ENCODE measurements at places on chromosomes 4 and X.

- no peak for DNase-seq
These were observed 16.5 kb downstream of the KLHL13 start for GRCh38 chrX:118100091-118100490.

GRCh38 chrX:74023203-74023602, 280.8 kb upstream of the ZCCHC13 start:
- no peak for DNase-seq

DNA sequence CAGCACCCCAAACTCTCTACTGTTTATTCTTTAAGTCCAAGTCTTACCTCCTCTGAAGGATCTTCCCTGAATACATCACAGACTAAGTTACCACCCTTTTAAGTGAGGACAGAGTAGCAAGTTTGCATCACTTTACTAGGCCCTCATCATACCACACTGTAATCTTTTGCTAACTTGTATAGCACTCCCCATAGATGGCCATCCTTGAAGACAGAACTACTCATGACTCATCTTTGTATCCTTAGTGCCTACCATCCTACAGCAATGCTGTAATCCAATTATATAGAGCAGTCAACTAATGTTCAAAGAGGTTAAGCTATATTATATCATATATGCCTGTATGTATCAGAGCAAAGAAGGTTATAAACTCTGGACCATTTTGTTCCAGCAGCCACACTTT, 101.4 kb downstream of the ADAMTS3 start:
- DNase-seq = no peak

- no peak for DNase-seq
These were observed 34.1 kb downstream of the ADH5 start for GRCh38 chr4:99054428-99054994.

DNA sequence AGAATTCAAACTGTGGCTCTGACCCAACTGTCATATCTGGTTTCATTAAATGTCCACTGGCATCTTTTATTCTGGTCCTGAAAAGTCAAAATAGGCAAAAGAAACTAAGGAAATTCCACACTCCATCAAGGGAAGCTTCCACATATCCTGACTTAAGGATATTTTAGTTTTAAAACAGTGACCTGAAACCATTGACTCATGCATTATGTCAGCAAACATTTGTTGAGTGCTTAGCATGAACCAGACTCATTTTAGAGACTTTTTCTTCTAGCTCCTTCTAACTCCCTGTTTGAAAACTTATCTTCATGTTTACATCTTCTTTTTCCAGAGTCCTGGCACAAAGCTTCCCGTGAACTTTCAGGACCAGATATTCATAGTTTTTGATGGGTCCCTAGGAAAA, 6.9 kb upstream of the CXCL1 start:
- DNase-seq = no peak

DNA sequence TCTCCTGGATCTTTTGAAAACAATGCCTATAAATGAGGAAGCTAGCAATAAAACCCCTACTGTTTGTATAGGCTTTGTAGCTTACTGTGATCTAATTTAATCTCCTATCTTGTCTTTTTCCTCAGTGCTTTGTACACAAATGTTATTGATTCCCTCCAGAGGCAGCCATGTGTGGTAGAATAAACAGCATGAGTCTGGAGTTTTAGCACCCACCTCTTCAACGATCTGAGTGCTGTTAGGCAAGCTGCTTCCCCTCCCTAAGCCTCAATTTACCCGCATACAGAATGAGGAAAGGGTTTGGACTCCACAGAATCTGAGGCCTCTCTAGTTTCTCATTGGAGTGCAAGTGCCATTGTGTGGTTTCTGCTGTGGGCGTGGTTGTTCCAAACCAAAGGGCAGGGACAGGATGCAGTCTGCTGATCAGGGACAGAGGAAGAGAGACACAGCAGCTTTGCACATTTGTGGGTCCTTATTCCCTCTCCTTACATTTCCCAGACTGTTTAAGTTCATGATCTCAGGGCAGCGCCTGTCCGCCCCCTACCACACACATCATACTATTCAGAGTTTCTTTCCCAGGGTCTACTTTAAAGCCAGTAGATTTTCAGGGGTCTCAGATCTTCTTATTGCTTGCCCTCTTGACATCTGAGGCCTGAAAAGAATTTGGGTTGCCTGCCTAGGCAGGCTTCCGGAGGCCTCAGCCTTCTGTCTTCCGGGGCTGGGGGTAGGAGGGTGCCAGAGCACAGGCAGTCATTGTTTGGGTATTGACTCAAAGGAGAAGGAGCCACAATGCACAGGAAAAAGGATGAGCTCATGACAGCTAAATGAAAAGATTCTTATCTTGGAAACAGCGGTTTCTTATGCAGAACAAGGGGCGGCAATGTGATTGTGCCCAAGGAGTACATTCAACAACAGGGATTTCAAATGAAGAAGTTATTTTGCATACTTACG, 114.9 kb upstream of the TEX13D start:
- peak; percentile 50 for DNase-seq

DNA sequence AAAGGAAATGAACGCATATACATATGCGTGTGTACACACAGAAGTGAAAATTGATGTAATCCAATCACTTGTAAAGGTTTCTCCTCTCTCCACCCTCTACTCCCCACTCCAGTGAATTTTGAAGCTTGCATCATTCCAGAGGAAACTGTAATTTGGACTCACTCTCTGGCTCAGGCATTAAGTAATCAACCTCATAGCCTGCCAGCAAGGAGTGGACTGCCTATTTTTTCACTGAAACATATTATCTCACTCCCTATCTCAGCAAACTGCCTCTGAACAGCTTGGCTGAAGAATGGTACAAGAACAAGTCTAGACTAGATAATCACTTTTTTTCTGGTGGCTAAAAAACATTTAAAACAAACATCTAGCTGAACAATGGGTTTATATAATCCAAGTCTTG, 124.2 kb downstream of the C4orf51 start:
- DNase-seq = no peak

GRCh38 chr4:3660086-3660927, 105.9 kb upstream of the ADRA2C start:
- no peak for DNase-seq

- no peak for DNase-seq
These were observed 162.5 kb downstream of the AFAP1 start for GRCh38 chr4:7777017-7777710.

DNA sequence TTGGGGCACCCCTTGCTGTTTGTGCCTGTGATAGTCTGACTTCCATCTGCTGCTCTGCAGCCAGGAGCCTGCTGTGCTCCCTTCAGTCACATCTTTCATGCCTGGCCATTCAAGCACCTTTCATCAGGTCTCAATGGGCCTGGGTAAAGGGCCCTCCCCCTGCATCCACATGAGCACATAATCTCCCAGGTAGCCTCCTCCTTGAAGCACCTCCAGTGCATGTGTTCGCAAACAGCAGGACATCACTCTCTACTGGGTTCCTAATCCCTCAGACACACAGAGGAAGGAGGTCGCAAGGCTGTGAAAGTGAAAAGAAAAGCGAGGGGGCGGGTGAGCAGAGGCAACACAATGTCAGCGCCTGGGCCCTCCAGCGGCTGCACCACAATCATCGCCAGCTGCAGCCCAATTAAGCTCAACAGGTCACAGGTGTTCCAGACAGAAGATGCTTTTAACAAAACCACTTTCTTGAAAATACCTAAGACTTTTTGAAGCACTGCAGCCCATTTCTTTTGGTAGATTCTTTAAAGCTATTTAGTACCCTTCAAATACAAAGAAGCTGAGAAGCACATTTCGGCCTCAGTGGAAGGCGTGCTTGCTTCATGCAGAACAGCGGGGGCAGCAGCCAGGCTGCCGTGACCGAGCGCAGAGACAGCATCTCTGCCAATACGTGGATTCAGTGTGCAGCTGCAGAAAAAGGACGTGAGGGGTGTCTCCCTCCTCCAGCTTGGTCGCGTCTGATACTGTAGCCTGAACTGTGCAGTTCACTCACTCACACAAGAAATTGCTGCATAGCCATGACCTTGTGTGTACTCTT, 92.2 kb upstream of the SPRY1 start:
- DNase-seq = no peak

DNA sequence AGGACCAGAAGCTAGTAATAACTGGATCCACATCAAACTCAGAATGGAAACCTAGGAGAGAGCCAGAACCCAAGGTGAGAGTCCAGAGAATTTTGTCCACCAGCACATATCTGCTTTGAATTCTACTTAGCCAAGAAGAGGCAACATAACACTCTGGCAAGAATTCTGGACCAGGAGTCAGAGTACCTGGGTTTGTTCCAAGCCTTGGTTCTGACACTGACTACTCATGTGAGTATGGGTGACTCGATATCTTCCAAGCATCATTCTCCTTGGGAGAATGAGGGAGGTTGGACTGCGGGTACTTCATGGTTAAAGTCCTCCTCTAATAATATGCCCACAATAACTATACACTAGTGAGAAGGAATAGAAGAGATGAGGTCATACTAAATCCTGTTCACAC, 144.0 kb upstream of the JADE1 start:
- no peak for DNase-seq

DNA sequence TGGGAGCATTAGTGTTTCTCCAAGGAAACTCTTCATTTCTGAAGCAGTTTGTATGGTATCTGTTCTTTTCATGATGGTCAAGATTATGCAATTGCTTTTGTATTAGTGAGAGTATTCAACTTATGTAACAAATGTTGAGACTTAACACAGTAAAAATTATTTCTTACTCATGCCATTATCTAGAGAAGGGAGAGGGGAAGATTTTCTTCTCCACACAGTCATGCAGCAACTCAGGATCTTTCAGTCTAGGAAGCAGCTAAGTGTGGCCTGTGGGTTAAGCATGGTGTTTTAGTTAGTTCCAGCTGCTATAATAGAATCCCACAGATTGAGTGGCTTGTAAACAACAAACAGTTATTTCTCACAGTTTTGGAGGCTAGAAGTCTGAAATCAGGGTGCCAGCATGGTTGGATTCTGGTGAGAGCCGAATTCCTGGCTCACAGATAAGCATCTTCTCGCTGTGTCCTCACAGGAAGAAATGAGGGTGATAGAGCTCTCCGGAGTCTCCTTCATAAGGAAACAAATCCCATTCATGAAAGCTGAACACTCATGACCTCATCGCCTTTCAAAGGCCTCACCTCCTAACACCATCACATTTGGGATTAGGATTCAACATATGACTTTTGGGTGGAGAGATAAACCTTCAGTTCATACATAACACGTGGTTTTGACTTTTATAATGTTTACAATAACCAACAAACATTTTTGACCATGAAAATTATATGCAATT, 101.2 kb downstream of the FRMPD4 start:
- no peak for DNase-seq

DNA sequence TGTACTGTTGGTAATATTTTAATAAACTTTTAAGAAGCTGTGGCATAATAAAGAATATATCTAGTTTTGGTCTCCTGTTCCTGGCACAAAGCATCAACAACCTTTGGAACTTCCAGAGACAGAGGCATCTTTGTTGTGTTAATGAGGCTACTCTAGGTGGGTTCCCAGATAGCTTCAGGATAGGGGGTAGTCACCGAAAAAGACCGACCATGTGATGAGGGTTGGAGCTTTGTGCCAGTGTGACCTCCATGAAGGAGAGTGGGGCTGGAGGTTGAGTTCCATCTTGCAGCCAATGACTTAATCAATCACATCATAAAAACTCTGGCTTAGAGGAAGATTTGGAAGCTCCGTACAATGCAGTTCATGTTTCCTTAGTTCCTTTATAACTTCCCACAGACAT, 9.9 kb downstream of the PPAT start:
- DNase-seq = no peak

GRCh38 chr4:72743078-72743477, 174.1 kb upstream of the ADAMTS3 start:
- no peak for DNase-seq

- no peak for DNase-seq
These were observed 23.0 kb upstream of the MSANTD1 start for GRCh38 chr4:3225936-3226335.

DNA sequence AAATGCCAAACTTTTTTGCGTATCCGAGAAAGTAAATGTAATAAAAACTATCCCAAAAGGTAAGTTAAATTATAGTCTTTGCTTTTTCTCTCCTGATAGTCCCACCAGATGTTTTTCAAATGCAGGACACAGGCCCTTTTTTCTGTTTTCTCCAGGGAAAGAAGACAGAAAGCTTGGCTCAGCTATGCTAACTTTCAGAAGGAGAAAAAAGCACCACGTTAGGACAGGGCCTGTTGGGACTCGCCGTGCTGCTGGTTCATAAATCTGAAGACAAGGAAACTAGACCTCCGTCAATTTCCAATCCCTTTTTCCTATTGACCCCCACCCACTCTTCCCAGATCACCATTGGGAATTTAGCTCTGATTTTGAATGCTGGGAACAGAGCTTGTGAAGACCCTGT, 220.9 kb upstream of the SFRP2 start:
- no peak for DNase-seq

- no peak for DNase-seq
These were observed 24.0 kb downstream of the CEP44 start for GRCh38 chr4:174307694-174308093.

DNA sequence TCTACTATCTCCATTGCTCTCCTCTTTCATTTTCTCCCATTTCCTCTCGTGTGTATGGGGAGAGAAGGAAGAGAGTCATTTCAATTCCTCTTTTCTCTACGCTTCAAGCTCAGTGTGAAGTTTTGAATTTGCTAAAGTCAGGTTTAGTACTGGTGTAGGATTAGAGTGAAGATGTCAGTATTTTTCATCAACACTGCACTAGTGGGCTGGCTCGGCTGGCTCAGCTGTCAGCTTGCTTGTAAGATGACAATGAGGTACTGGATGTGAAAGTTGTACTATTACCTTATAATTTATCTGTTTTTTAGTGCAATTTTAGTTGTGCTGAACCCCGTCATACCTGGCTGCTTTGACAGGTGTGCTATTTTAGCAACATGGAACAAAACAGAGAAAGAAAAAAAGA, 2.1 kb upstream of the SH2D1A start:
- DNase-seq = no peak

DNA sequence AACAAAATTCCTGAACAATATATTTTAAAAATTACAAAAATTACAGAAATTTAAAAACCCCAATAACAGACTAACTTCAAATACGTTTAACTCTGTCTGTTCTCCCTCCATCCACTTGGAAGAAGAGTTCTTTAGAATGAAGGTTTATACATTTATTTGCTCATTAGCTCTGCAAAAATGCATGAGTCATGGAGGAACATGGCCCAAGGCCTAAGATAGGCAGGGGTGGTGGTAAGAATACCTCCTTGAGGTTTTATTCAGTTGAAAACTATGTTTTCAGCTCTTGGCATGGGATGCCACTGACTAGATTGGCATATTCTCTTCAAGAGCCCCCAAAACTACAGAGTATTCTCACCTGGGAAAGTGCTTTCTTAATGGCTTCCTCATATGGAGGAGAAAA, 8.8 kb upstream of the LRRC66 start:
- DNase-seq = no peak

- DNase-seq = no peak
These were observed 124.0 kb upstream of the ZCCHC13 start for GRCh38 chrX:74179990-74180389.

DNA sequence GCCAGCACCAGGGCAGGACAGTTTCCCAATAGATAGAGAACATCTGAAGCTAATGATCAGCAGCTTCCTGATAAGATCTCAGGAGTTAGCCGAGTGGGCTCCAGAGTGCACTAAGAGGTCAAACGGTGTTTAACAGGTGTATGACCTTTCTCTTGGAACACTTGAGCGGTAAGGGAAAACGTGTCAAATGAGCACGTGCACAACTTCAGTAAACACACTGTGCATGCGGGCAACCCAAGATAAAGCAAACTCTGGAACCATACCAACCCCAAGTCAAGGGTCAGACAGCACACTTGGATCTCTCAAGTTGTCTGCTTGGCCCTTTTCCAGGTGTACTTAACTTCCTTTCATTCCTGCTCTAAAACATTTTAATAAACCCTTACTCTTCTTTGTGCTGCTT, 1941.5 kb upstream of the PCDH10 start:
- no peak for DNase-seq

- DNase-seq = no peak
These were observed 47.5 kb downstream of the MAGEA1 start for GRCh38 chrX:153226344-153227185.
